ENCODE measurements at places on chromosomes 2 and 18. TPM values are rescaled to one million over a fixed set of nuclear protein-coding genes. Genes with fewer than 3 reads are reported as not detected.

DNA sequence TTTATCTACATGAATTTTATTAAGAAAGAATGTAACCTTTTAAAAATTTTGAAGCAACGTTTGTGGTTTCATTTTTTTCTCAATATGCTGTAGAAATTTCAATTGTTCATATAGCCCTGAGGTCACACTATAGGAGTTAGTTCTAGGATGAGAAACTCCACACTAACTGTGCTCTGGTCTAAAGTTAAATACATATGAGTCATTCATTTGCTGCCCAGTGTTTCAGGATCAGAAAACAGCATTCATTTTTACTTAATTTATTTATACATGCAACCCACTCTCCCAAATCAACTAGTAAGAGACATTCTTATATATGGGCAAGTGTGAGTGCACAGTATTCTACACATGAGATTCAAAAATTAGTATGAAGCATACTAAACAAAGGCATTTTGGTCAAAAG is 137.9 kb downstream of the DOCK10 start:
- H3K4me3 ChIP-seq = no peak overlapping the region
- no peaks in the 10 kb centered on the region for H3K4me1 ChIP-seq
- H3K27me3 ChIP-seq = no peaks in the 10 kb centered on the region
- no peak overlapping the region for H3K27ac ChIP-seq
- no peak for DNase-seq
- H3K36me3 ChIP-seq = no peaks in the 10 kb centered on the region

GRCh38 chr2:60556175-60556574 is 2.7 kb upstream of the BCL11A start:
- H3K36me3 ChIP-seq = no peaks in the 10 kb centered on the region
- H3K4me3 ChIP-seq = no peak overlapping the region
- peaks cover 3% of the 10 kb centered on the region for H3K4me1 ChIP-seq
- no peak for DNase-seq

DNA sequence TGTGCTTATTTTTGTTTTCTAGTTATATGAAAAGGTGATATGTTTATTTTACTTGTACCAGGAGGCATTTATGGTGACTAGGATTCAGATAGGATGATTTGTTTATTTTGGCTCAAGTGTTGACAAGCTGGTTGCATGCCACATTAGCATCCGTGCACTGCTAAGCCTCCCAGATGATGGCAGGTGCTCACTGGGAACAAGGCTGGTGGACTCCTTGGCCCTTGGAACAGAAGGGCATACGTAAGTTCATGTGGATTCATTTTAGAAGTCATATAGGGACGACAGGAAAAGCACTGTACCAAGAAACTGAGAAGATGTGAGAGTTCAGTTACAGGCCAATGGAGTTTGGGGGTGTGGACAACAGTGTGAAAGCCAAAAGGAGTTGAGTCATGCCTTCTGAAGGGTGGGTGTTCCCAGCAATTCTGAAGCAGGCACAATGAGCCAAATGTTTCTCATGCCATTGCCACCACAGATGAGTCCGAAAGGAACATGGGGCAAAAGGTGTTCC is 166.2 kb downstream of the PHLPP1 start:
- no peaks in the 10 kb centered on the region for H3K36me3 ChIP-seq
- H3K4me3 ChIP-seq = no peak overlapping the region
- no peaks in the 10 kb centered on the region for H3K27me3 ChIP-seq
- H3K27ac ChIP-seq = no peak overlapping the region
- DNase-seq = no peak

DNA sequence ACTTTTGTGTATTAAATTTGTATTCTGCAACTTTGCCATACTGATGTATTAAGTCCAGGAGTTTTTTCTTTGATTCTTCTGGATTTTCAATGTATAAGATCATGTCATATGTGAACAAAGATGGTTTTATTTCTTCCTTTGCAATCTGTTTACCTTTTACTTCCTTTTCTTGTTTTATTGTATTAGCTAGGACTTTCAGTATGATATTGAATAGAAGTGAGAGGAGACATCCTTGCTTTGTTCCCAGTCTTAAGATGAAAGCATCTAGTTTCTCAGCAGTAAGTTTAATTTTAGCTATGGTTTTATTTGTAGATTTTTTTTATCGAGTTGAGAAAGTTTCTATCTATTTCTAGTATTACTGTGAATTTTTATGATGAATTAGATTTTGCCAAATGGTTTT is 25.5 kb downstream of the VRK2 start:
- no peaks in the 10 kb centered on the region for H3K36me3 ChIP-seq
- H3K4me3 ChIP-seq = no peak overlapping the region
- H3K27me3 ChIP-seq = no peaks in the 10 kb centered on the region
- no peak overlapping the region for H3K27ac ChIP-seq

GRCh38 chr2:73837847-73838585 is 9.3 kb downstream of the STAMBP start:
- DNase-seq = no peak
- H3K36me3 ChIP-seq = peaks cover 9% of the 10 kb centered on the region
- no peak overlapping the region for H3K27ac ChIP-seq
- H3K4me1 ChIP-seq = no peaks in the 10 kb centered on the region

GRCh38 chr2:207464007-207464406 is 65.8 kb upstream of the CREB1 start:
- no peak overlapping the region for H3K4me3 ChIP-seq
- H3K27me3 ChIP-seq = no peaks in the 10 kb centered on the region
- DNase-seq = no peak

GRCh38 chr18:34222307-34223163 is 2.2 kb downstream of the NOL4 start:
- DNase-seq = no peak
- peaks cover 71% of the 10 kb centered on the region for H3K27me3 ChIP-seq
- no peak overlapping the region for H3K27ac ChIP-seq
- H3K4me3 ChIP-seq = peak overlapping the region; percentile 62

DNA sequence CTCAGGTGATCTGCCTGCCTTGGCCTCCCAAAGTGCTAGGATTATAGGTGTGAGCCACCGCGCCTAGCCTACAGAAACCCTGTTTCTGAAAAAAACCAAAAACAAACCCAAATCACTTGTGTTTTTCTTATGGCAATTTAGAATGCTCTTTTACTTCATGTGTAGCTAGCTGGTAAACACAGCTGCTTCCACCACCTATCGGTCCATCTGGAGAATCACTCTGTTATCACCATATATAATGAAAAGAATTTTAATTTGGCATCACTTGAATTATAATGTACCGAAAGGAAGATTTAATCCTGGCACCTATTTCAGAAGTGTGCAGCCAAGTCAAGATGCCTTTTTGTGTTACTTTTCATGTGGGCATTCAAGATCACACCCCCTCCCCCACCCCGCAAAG is 86.5 kb upstream of the ITGB6 start:
- no peaks in the 10 kb centered on the region for H3K27me3 ChIP-seq
- H3K4me1 ChIP-seq = peaks cover 20% of the 10 kb centered on the region
- no peak overlapping the region for H3K4me3 ChIP-seq
- H3K27ac ChIP-seq = no peak overlapping the region
- H3K36me3 ChIP-seq = peaks cover 28% of the 10 kb centered on the region

- no peaks in the 10 kb centered on the region for H3K27me3 ChIP-seq
- H3K27ac ChIP-seq = no peak overlapping the region
- DNase-seq = no peak
These were observed 22.0 kb downstream of the TSPYL6 start for GRCh38 chr2:54233832-54234649.

DNA sequence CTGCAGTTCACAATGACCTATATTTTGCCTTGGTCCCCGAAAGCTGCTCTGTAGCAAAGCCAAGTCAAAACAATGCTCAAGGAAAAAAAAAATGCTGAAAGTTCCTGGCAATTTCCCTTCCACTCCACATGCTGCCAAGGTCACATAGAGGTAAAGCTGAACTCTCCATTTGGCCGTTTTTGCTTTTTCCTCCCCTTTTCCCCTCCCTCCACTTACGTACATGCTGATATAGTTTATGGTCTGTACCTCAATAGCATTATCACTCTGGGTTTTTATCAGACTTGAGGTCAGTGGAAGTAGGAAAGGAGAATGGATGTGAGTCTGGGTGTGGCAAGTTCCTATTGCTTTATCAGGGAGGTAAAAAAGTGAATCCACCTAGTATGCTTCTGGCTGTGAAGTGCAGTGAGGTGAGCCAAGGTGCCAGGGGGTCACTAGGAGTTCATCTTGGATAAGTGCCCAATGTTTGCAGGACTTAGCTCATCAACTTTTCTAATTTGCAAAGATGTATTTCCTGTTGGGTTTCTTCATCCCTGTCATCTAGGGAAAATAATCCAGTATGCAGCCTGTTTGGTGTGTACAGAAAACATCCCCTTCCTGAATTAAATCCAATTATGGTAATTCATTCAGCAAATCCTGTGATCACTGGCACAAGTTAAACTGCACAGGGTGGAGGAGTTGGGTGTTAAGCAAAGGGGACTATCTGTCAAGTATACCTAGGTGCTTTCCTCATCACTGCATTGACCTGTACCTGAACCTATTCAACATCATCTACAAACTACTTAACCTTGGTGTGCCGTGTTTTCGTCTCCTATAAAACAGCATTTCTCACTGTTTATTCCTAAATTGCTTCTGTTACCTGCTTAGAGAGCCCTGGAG is 124.3 kb upstream of the CYP26B1 start:
- no peak overlapping the region for H3K27ac ChIP-seq
- peak; percentile 75 for DNase-seq
- H3K4me1 ChIP-seq = peaks cover 41% of the 10 kb centered on the region
- no peaks in the 10 kb centered on the region for H3K27me3 ChIP-seq

DNA sequence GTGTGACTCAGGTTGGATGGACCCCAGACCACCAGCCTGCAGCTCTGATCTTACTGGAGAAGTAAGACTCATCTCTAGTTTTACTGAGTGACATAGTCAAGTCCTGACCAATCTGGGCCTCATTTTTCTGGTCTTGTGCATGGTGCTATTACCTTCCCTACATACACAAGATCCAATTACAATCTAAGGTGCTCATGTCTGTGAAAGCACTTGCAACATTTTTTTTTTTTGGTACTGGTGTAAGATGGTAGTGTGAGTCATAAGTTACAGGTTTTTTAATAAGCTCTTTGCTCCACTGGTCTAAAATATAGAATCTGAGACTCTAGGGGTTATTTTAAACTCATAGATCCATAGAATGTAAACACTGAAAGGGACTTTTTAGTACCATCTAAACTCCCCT is 117.3 kb upstream of the EFEMP1 start:
- no peaks in the 10 kb centered on the region for H3K36me3 ChIP-seq
- no peaks in the 10 kb centered on the region for H3K4me1 ChIP-seq
- H3K4me3 ChIP-seq = no peak overlapping the region
- no peak overlapping the region for H3K27ac ChIP-seq
- DNase-seq = no peak

DNA sequence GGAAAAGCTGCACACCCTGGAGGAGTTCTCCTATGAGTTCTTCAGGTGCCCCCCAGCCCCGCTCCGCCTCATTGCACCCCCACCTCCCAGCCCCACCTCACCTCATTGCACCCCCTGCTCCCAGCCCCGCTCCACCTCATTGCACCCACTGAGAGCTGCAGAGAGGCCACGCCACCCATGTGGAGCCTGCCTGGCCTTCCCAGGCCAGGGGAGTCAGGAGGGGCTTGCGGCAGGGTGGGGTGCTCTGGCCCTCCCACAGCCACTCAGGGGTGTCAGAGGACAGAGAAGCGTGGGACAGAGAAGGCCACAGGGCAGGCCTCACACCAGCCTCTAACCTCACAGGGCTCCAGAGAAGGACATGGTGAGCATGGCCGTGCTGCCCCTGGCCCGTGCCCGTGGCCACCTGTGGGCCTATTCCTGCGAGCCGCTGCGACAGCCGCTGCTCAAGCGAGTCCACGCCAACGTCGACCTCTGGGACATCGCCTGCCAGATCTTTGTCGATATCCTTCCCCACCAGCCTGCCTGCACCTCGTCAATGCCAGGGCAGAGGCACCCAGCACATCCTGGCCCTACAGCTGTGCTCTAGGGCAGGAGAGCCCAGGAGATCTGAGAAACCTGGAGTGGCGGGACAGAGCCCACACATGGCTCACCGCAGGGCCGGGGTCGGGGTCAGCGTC is 15.0 kb upstream of the GPR17 start:
- no peaks in the 10 kb centered on the region for H3K36me3 ChIP-seq
- DNase-seq = no peak
- no peaks in the 10 kb centered on the region for H3K4me1 ChIP-seq
- no peak overlapping the region for H3K27ac ChIP-seq
- H3K4me3 ChIP-seq = no peak overlapping the region
- H3K27me3 ChIP-seq = no peaks in the 10 kb centered on the region

DNA sequence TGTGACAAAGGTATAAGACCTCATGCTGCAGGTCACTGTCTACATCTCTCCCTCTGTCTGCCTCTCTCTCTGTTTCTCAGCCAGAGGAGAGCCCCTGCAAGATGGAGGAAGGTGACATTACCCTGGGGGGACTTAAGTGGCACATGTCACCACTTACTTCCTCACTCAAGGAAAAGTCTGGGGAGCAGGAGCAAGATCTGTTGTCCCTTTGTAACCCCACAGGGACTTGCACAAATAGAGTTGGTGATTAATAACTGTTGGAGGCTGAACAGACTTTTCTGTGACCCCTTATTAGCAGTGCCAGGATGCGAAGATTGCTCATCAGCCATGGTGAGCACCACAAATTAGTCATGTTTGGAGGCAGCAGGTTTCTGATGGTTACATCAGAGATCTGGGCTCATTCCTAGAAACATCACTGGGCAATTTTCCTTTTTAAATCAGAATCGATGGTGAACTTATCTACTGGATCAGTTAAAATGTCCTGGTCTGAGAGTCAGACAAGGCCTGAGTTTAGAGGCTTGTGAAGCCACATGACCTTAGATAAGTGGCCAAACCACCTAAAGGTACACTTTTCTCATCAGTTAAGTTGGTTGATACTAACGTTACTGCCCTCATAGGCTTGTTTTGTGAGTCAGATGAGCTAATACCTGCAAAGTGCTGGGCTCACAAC is 81.2 kb upstream of the LTBP1 start:
- H3K27me3 ChIP-seq = no peaks in the 10 kb centered on the region
- DNase-seq = peak; percentile 83
- no peaks in the 10 kb centered on the region for H3K36me3 ChIP-seq
- no peak overlapping the region for H3K4me3 ChIP-seq
- H3K4me1 ChIP-seq = peaks cover 11% of the 10 kb centered on the region
- no peak overlapping the region for H3K27ac ChIP-seq

GRCh38 chr2:175004730-175004979 is 526 bp downstream of the CHN1 start:
- H3K4me3 ChIP-seq = peak overlapping the region; percentile 100
- H3K27me3 ChIP-seq = no peaks in the 10 kb centered on the region
- peaks cover 33% of the 10 kb centered on the region for H3K4me1 ChIP-seq
- DNase-seq = peak; percentile 54

DNA sequence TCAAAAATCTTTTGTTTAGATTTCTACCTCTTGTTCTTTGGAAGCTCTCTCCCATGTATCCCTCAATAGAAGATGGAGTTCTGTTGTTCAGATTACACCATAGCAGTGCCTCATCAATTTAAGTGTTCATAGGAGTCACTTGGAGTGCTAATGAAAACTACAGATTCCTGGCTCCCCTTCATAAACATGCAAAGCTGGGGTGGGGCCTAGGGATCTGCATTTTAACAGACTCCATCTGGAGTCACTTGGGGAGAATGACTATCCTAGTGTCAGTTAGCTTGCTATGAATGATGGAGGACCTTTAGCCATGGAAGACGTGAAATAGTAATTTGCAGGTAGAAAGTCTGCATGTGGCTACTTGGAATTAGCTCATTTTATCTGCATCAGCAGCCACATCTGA is 105.4 kb downstream of the RGPD3 start:
- H3K36me3 ChIP-seq = no peaks in the 10 kb centered on the region
- no peak overlapping the region for H3K4me3 ChIP-seq
- no peak overlapping the region for H3K27ac ChIP-seq

Gene IL1A
- not detected for total RNA-seq

Gene CYS1
- total RNA-seq = 0.92 TPM

Gene L3MBTL4
- total RNA-seq = 5.8 TPM

Gene C2orf78
- total RNA-seq = not detected

Gene MROH2A
- 0.12 TPM for total RNA-seq

Gene C2orf49
- total RNA-seq = 37.9 TPM

All from cardiac muscle cell (in vitro differentiated cells and primary cell).